ENCODE measurements at places on chromosomes 7 and 10. TPM values are rescaled to one million over a fixed set of nuclear protein-coding genes. Genes with fewer than 3 reads are reported as not detected.

The SLK gene
- 24.7 TPM for total RNA-seq

The BAMBI gene
- total RNA-seq: 12.0 TPM

The TFPI2 gene
- total RNA-seq: 87.4 TPM

The PDE6C gene
- not detected for total RNA-seq

The PRKRIP1 gene
- total RNA-seq: 9.4 TPM

The BTBD16 gene
- total RNA-seq: not detected

The NRP1 gene
- total RNA-seq: 364 TPM
